ENCODE measurements at places on chromosomes 5 and 9.

DNA sequence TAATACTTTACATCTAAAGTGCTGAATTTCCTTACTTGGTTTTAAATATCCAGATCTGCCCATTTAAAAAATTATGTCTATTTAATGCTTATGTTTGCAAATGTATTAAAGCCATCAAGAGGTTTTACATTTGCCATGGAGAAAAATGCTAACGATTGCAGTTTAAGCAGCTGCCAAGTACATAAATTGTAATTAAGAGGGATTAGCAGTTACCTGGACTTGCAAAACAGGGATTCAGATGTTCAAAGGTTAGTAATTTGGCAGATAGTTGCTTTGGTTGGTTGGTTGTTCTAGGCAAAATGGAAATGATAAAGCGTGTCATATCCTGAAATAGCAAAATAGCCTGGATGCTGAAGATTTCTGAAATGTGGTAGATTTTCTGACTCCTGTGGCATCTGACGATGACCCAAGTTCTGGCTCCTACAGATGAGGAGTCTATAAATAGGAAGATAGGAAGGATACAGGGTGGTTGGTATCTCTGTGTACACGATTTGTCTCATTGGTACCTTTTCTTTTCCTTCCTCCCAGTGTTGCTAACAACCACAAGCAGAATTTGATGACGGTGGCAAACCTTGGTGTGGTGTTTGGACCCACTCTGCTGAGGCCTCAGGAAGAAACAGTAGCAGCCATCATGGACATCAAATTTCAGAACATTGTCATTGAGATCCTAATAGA, 282.9 kb downstream of the NR3C1 start:
- no peak for DNase-seq

- no peak for DNase-seq
Observed at GRCh38 chr9:101594796-101595195, at the start of gene PPP3R2. TSS of gene PPP3R2 (minus strand) at chr9:101594969. CDS start at chr9:101594921, 48 bp downstream.

- DNase-seq: no peak
Observed at GRCh38 chr5:63820577-63820976, 141.7 kb downstream of the HTR1A start.

GRCh38 chr9:94826644-94827410, 100.3 kb downstream of the AOPEP start:
- DNase-seq: no peak

GRCh38 chr5:61290791-61291210, 41.3 kb upstream of the ZSWIM6 start:
- DNase-seq: no peak

GRCh38 chr5:150355791-150356190, 1.7 kb upstream of the TCOF1 start:
- no peak for DNase-seq

DNA sequence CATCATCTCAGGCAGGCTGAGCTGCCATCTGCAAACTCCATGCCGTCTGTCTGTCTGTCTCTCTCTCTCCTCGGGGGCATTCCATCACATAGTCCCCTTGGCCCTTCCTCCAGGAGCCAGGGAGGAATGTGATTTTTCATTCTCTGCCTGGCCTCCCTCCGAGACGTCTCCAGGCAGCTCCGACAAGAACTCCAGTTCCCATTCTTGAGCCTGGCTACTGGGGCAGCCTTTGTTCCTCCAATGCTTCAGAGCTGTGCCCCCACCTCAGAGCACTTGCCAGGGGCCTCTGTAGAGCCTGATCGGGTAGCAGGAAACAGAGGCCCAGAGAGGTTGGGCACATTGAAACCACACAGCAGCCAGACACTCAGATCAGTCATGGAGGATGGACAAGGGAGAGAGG, 74.0 kb downstream of the COL27A1 start:
- DNase-seq: no peak

GRCh38 chr9:133155156-133155555, 8.6 kb downstream of the GBGT1 start:
- peak; percentile 12 for DNase-seq

GRCh38 chr9:113669522-113670115, 206.1 kb downstream of the RGS3 start:
- no peak for DNase-seq

- DNase-seq: no peak
Observed at GRCh38 chr5:123496892-123497291, 15.1 kb upstream of the CSNK1G3 start.

DNA sequence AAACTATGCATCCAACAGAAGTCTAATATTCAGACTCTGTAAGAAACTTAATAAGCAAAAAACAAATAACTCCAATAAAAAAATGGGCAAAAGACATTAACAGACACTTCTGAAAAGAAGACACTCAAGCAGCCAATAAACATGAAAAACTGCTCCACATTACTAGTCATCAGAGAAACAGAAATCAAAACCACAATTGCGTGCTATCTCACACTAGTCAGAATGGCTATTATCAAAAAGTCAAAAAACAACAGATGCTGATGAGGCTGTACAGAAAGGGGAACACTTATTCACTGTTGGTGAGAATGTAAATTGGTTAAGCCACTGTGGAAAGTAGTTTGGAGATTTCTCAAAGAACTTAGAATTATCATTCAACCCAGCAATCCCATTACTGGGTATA, 101.2 kb upstream of the TRIM32 start:
- DNase-seq: no peak

- no peak for DNase-seq
Observed at GRCh38 chr5:13878357-13878756, 66.1 kb downstream of the DNAH5 start.

- no peak for DNase-seq
Observed at GRCh38 chr5:177346820-177347219, 4.6 kb downstream of the LMAN2 start.

GRCh38 chr5:104189031-104189430, 626.4 kb upstream of the NUDT12 start:
- no peak for DNase-seq

- DNase-seq: no peak
Observed at GRCh38 chr5:61666064-61666621, 334.1 kb downstream of the ZSWIM6 start.

- DNase-seq: peak; percentile 79
Observed at GRCh38 chr9:131546336-131547084, 1.2 kb downstream of the PRRT1B start.

GRCh38 chr9:38141746-38142591, 72.9 kb upstream of the SHB start:
- no peak for DNase-seq

DNA sequence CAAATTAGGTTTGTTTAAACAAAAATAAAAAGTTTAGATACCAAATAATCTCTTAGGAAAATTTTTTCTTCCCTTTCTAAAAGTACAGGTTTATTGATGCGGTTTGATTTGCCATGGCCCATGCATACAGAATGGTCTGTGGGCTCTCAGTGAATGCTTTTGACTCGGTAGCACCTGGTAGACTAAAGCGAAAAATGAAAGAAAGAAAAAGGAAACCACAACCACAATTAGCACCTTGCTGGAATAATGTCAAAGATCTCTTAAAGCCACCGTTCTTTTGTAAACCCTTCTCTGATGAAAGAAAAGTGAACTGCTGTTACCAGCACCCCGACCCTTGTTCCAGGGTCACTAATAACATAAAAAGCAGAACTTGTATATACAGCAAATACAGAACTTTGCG, 157.9 kb downstream of the NFIB start:
- DNase-seq: no peak

DNA sequence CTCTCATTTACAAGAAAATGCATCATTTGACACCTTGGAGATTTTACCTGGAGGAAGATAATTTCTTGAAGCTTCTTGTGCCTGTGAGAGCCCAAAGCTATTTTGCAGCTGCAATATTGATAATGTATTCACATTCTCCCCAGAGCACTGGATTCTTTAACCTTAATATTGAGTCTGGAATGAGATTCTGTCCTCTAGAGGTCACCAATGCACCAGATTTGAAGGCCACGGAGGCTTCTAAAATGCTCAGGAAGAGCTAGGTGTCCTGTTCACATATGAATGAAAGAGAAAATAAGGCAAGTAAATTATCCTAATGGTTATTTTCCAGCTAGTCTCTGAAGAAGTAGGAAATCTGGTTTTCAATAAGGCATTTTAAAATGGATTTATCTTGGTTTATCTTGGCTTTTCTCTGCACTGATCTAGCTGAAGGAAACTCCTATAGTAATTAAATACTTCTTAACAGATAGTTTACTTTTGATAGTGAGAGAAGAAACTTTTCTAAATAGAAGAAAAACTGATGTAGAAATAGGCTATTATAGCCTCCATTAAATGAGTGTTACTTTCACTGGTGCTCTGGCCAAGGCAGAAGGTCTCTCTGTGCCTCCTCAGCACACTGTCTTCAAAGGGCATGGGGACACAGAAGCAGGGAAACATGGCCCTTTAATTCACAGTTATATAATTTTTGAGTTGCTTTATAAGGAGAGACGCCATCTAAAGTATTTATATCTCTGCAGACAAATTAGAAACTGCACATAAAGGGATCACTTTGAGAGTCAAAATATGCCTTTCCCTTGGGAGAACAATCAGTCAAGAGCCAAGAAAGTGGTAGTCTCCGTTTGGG, 297.0 kb upstream of the ACTBL2 start:
- no peak for DNase-seq

DNA sequence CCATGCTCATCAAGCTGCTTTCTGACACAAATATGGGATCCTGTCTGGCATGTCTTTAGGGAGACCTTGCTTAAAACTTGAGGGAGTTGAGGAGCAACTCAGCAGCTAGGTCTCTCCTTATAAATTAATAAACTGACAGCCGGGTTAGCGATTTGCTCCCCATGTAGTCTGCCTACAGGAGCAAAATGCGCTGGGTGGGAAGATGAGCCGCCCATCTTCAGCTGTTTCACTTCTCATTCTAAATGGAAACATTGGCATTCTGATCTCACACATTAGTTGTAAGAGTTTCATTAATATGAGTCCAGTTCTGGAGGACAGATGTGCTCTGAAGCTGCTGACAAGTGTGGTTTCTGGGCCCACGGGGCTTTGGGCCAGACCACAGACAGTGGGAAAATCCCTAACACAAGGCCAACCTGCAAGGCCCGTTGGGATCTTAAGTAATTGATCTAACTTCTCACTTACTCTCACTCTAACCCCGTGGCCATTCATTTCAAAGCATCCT, 197.0 kb downstream of the MCTP1 start:
- DNase-seq: no peak

Data from 8988T (cell line).